ENCODE measurements at places on chromosomes 2 and 18.

DNA sequence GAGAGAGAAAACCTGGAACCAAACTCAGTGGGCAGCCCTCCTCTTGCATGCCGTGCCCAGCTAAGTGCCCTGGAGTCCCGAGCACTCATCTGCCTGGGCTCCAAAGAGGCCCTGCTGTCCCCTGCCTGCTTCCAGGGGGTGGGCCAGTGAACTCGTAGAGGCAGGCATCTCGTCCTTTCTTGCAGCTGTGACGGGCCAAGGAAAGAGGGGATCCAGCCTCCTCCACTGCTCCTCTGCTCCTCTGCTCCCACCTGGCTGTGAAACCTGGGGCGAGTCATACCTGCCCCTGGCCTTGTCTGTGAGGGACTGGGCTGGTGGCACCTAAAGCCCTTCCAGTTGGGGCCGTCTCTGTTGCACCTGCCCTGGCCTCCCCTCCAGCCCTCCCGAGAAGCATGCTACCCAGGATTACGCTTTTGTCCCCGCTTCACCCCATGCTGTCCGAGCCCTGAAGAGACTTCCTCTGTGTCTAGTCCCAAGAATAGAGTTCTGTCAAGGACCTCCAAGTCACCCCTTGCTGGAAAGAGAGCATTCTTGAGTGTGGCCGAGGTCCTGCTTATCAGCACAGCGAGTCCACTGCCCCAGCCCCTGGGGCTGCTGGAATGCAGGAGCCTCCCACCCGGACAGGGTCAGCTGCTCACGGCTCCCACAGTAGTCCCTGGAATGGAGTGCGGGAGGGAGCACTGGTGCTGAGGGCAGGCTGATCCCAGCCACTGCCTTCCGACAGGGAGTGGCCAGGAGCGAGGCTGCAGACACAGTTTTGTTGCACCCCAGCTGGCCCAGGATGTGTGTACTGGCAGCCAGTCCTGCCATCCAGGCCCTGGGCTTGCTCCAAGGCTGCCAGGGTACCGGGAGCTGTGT lies 14.3 kb downstream of the KCNK3 start:
- no peak for DNase-seq

DNA sequence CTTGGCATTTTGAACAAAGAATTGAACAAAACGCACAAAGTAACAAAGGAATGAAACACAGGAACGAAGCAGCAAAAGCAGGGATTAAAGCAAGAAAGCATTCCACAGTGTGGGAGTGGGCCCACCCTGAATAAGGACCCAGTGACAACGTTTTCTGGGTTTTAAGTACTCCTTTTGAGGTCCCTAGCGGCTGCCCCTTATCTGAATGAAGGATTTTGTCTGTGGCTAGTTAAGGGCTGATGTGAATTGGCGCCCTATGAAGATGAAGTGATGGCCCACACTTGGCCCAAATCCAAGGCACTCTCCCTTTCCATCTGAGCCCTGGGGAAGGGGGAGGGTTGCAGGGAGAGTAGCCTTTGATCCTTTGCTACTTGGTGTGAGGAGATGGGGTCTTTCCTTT lies 7.8 kb upstream of the CCDC141 start:
- no peak for DNase-seq

GRCh38 chr2:128093762-128094161 lies 2.8 kb downstream of the UGGT1 start:
- DNase-seq = no peak

- DNase-seq = peak; percentile 80
These were observed 17.7 kb downstream of the MPP4 start for GRCh38 chr2:201680743-201681142.

- no peak for DNase-seq
These were observed 15.3 kb upstream of the RGPD4 start for GRCh38 chr2:107811411-107811810.

GRCh38 chr18:79914614-79915160 lies 36.8 kb downstream of the SLC66A2 start:
- no peak for DNase-seq

DNA sequence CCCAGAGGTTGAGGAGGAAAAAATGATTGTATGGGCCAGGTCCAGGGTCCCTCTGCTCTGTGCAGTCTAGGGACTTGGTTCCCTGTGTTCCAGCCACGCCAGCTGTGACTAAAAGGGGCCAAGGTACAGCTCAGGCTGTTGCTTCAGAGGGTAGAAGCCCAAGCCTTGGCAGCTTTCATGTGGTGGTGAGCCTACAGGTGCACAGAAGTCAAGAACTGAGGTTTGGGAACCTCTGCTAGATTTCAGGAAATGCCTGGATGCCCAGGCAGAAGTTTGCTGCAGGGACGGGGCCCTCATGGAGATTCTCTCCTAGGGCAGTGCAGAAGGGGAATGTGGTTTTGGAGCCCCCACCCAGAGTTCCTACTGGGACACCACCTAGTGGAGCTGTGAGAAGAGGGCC lies 10.6 kb upstream of the MBP start:
- no peak for DNase-seq

DNA sequence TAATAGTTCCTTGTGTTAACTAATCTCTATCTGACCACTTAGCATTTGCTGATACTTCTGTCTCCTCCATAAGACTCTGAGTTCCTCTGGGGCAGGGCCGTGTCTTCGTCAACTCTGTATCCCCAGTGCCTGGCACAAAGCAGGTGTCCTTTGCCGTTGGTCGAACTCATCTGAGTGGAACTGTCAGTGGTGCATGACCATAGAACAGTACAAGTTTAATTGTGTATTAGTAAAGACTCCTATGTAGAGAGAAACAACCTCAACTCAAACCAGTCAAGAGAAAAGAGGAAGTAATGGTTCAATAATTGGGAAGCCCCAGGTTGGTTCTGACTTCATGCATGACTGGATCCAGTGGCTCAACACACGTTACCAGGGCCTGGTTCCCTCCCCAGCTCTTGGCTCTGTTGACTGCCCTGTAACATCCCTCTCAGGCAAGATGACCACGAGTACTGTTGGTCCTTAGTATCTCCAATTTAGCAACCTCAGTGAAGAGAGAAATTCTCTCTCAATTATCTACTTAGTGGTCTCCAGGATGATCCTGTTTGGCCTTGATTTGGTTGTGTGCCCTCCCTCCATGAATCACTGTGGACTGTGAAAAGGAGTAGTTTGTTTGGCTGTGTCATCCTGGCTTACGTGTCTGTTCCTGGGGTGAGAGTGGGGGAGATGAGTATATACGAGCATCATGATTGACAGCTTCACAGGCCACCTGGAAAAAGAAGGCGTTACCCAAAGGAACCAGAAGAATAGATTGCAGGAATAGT lies 58.5 kb upstream of the MSH6 start:
- DNase-seq = no peak
